ENCODE measurements at places on chromosomes 5 and 9.

DNA sequence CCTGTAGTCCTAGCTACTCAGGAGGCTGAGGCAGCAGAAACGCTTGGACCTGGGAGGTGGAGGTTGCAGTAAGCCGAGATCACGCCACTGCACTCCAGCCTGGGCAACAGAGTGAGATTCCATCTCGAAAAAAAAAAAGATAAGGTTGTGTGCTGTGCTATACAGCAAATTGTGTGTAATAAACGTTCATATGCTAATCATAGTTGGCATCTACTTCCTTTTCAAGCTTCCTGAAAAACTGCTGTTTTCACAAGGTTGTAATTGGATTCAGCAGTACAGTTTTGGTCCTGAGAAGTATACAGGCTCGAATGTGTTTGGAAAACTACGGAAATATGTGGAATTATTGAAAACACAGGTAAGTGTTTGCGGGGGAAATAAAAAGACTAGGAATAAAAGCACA lies 25.5 kb downstream of the OTULINL start:
- DNase-seq, result no peak

- DNase-seq, result no peak
Measured at GRCh38 chr5:72141440-72142355, 34.4 kb downstream of the MAP1B start.

- no peak for DNase-seq
Measured at GRCh38 chr5:88689668-88690408, 193.1 kb downstream of the MEF2C start.

DNA sequence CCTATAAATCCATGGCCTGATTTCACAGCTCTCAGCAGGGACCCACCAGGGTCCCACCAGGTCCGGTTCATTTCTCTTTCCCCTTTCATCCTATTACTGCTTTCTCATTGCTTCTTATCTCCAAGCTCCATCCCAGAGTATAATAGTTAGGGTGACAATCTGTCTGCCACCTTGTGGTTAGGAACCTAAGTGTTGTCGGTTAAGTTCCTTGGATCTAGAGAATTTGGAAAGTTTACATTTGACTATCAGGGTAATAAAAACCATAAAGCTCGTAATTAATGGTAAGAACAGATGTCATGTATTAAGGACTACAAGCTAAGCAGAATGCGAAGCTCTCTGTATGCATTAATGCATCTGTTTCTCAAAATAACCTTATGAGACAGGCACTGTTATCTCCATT lies 259.1 kb downstream of the SH3GL2 start:
- DNase-seq, result no peak

GRCh38 chr9:96413302-96414221 lies 4.6 kb downstream of the ZNF367 start:
- no peak for DNase-seq

DNA sequence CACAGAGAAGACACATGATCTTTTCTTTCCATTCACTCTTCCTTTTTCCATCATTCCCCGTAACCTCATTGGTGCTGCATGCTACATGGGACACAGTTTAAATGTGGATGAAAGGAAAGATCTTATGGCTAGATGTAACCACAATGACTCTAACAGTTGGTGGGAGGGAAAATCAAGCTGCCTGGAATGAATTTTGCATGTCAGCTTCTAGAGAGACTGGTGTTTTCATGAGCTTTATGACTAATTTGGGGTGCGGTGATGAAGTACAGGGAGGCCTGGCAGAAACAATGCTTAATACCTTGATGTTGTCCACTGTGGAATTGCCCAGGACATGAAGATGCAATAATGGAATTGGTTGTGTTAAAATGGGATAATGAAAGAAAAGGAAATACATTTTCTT lies 55.9 kb upstream of the MYO10 start:
- DNase-seq, result no peak

DNA sequence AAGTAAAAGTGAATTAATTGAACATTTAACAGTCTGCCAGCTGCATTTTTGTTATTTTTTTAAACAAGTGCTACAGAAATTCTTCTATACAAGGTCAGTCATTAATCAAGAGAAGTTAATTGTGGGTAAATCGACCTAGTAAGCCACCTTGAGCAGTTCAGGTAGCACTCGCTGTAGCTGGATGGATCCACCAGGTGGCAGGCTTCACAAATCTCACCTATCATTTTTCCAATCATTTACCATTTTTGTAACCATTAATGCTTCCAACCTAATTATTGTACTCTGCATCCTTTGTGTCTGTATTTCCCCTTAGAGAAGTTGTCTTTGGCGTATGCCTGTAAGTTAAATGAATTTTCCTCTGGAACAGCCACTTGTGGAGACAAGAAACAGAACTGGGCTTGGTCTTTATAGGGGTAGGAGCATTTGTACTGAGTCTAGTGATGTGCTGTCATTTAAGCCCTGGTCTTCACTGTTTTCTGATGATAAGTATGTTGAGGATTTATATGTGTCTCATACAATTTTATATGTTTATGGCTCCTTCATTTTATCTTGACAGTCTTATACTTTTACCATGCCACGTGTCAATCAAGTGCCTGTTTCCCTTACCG lies 39.5 kb downstream of the CD180 start:
- DNase-seq, result peak; percentile 37

GRCh38 chr9:2875218-2875977 lies 31.5 kb upstream of the PUM3 start:
- DNase-seq, result no peak

GRCh38 chr9:75993434-75993833 lies 103.0 kb downstream of the PCSK5 start:
- no peak for DNase-seq

GRCh38 chr5:42832060-42832459 lies 20.4 kb upstream of the SELENOP start:
- DNase-seq, result no peak

- no peak for DNase-seq
Measured at GRCh38 chr5:115265220-115265619, 2.5 kb upstream of the PGGT1B start.

DNA sequence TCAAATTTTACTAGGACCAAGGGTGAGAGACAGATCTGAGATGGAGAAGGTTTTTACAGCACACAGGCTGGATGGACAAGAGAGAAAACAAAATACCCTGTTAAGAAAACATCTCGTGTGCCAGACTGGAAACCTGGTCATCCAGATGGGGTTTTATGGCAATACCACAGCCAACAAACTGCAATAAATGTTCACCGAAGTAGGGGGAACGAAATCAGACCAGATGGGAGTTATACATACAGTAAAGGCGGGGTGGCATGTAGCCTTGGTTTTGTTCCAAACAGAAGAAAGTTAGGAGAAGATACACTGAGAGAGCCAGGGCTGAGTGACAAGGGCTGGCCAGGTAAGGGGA lies 63.3 kb downstream of the DCP2 start:
- no peak for DNase-seq

DNA sequence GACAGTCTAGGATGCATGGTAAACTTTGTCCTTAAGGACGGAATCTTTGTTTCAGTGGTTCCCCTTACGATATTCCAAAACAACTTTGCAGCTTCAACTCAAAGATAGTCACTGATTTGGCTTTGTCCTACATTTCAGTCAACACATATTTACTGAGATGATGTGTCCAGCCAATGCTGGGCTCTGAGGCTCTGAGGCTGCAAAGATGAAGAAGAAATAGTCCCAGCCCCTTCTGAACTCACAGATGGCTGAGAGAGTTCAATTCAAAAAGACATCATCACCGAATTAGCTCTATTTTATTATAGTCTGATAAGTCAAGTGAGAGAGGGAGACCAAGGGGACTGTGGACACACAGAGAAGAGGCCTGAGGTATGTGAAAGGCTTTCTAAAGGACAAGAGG lies 544.0 kb downstream of the ACTL7B start:
- no peak for DNase-seq

- DNase-seq, result no peak
Measured at GRCh38 chr5:169547508-169547907, 36.1 kb upstream of the SPDL1 start.

- no peak for DNase-seq
Measured at GRCh38 chr9:36843964-36844363, 190.1 kb downstream of the PAX5 start.

Data from T follicular helper cell (primary cell).